ENCODE measurements at places on chromosomes 4 and X. TPM values are rescaled to one million over a fixed set of nuclear protein-coding genes. Genes with fewer than 3 reads are reported as not detected.

GABRG1 gene
- total RNA-seq, result not detected

DNA sequence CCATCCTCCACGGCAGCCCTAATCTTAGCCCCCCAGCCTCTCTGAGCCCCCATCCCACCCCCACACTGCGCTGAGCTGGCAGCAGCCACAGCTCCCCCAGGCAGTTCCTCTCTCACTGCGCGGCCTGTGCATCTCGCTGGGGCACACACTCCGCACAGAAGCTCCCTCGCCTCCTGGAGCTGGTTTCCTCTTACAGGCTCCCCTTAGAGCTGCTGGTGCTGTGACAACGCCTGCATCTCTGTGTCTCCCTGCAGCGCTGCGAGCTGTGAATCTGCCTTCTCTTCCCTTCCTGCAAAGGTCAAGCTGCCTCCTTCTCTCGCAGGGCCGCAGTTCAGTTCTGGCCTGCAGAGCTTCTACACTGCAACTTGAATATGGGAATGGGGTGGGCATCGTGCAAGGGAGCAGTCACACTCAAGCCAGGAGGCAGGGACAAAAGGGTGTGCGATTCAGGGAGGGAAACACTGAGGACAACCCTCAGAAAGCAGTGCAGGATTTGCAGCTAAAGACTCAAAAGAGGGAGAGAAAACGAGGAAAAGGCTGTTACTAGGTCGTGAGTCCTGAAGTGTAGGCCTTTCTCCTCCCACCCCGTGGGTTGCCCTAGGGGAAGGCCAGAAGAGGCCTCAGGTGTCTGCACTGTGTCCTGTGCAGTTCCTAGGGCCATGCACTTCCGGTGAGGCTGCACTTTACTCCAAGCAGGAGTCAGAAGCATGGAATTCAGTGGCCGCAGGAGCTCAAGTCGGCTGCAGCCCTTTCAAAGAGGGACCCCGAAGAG lies 87.0 kb downstream of the BCOR start:
- DNase-seq, result no peak

DNA sequence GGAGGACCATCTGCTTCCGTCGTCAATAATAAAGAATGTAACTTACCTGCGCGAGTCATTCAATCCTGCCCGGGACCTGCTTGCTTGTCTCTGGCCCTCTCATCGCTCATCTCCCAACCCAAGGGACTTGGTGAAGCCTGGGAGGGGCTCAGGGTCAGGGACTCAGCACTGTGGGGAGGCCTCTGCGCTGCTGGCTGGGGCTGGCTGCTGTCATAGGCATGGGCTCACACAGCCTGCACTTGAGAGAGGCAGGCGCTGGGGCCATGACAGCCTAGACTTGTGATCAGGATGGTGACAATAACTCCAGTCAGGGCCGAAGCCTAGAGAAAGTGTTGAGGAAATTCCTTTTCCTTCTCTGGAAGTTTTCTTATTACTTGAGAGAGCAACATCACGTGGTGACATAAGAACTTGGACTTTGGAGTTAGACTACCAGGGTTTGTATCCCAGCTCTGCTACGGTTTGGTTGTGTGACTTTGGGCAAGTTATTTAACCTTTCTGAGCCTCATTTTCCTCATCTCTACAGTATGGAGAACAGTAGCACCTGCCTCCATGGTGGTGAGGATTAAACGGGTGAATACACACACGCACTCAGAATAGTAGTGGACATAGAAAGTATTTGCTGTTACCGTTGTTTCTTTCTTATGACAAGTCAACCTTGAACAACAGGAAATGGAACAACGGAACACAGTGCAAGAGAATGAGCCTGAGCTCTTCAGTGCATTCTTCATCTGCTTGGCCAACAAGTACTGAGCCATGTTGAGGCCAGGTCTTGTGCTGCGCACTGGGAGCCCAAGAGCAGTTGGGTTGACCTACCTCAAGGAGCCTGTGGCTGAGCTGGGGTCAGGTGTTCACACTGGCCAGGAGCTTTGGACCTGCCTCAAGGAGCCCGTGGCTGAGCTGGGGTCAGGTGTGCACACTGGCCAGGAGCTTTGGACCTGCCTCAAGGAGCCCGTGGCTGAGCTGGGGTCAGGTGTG lies 60.5 kb downstream of the TBC1D14 start:
- no peak for DNase-seq

GRCh38 chrX:71935476-71935875 lies 24.8 kb downstream of the NHSL2 start:
- peak; percentile 41 for DNase-seq

DUSP21 gene
- total RNA-seq, result not detected

GRCh38 chrX:118228041-118228440 lies 111.4 kb upstream of the KLHL13 start:
- no peak for DNase-seq
